Stimulated activated CD4-positive, alpha-beta T cell treated with anti-CD3 and anti-CD28 coated beads, Interleukin-12 subunit alpha, Interleukin-12 subunit beta, amount 100 ng/mL, for 4 hours (primary cell): ENCODE measurements at places on chromosomes 4 and X.

GRCh38 chr4:134762053-134762452, 560.5 kb upstream of the PABPC4L start:
- DNase-seq, result no peak

GRCh38 chrX:12814420-12814819, 23.2 kb downstream of the PRPS2 start:
- no peak for DNase-seq

DNA sequence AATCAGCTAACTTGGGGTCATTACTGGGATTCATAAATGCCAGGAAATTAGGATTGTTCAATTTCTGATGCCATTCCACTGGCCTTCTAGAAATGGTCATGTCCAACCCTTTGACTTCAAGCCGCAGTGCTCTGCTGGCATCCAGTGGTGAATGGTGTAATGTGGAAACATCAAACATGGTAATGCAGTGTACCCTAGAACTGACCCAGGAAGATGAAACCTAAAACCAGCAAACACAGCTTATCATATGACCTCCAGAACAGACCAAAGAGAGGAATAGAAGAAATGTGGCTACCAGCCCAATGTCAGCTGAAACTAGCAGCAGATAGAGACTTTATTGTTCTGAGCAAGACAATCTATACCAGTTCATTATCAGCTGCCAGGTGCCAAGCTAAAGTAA, 13.8 kb downstream of the CXCL13 start:
- no peak for DNase-seq

DNA sequence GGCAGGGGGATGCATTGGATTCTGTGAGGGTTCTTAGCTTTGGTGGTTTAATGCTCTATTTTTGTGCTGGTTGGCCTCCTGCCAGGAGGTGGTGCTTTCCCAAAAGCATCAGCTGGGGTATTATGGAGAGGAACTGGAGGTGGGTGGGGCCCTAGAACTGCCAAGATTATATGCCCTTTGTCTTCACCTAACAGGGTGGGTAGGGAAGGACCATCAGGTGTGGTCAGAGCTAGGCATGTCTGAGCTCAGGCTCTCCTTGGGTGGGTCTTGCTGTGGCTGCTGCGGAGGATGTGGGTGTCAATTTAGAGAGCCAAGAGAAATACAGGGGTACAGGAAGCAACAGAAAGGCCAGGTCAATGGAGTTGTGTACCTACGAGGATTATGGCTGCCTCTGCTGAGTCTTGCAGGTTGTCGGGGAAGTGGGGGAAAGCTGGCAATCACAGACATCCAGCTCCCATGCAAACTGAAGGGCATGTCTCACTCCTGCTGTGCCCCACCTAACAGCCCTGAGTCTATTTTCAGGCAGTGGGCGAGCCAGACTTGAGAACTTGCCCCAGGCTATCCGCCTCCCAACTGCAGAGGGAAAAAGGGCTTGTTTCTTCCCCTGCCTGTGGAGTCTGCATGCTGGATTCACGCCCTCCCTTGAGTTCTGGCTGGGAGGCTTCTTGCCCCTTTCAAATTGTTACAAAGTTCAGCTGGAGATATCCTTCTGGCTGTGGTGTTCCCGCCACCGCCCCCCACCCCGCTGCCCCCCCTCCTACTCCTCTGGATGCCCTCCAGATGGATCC, 212.0 kb downstream of the COMMD8 start:
- DNase-seq, result no peak

DNA sequence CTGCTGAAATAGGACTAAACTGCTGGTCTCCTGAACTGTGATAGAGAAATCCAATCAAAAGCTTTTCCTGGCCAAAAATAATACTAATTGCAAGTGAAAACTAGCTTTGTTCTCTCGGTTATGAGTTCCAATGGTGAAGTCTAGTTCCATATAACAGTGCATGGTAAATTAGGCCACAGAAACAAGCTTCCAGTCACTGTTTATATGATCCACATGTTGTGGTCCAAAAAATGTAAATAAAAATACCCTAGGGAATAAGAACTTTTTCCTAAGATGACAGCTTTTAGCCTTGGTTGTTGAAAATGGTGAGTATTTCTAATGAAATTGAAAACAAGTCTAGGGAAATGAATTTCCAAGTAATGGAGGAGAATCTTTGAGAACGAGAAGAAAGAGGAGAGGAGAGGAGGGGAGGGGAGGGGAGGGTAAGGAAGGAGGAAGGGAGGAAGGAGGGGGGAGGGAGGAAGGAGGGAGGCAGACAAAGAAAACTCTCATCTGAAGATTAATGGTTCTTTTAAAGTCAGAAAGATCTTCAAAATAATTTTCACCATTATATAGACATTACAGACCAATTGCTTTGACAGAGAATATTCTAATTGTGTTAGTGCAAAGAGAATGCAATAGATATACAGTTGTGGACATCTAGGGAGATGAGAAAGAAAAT, 26.1 kb downstream of the PALLD start:
- DNase-seq, result no peak

GRCh38 chrX:116306218-116306617, 130.2 kb upstream of the SLC6A14 start:
- no peak for DNase-seq

DNA sequence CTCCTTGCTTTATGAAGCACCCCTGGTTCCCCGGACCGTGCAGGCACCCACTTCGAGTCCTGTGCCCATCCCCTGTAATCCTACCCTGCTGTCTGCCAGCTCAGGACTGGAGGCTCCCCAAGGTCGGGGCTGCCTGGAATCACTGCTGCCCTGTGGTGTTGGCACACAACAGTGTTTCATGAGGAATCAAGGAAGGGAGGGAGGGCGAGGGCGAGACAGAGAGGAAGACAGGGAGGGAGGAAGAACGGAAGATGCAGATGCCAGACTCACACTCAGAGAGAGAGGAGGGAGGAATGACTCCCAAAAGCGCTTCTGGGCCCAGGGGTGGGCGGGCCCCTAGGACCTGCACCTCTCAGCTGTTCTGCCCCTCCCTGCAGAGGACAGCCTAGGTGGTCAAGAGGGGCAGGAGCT, 42.9 kb upstream of the ADRA2C start:
- no peak for DNase-seq

DNA sequence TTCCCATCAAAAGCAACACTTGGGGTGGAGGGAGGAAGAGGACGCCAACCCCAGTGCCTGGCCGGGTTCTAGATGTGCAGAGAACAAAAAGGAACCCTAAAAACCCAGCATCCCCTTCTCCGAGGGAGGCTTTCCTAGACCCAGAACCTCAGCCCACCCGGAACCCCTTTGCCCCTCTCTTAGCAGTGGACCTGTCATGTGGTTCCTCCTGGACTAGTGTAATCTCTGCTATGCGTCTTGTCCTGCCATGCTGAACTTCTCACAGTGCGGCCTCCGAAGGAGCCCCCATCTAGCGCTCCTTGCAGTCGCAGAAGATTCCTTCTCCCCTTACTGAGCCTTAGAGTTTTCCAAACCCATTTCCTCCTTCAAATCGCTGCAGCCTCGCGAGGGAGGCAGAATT, 1.1 kb upstream of the PRRG3 start:
- DNase-seq, result no peak
